ENCODE measurements at places on chromosomes 16 and 17.

GRCh38 chr17:55154101-55154500, 110.7 kb upstream of the HLF start:
- DNase-seq = no peak

GRCh38 chr16:17548825-17549224, 78.1 kb upstream of the XYLT1 start:
- DNase-seq = no peak

DNA sequence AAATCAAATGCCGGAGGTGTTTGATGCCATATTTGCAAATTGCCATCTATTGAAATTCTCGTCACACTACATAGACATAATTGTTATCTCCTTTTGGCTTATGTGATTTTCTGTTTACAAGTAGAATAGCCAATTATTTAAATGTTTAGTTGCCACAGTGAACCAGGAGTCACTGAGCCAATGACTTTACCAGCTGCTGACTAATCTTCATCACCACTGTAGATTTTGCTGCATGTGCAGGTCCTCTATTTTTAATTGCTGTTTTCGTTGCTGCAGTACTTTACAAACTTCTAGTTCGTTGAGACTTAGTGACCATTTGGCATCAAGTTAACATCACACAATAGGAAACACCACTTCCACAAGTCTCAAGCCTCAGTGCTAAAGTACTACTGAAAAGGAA, 22.8 kb downstream of the ABHD15 start:
- no peak for DNase-seq

DNA sequence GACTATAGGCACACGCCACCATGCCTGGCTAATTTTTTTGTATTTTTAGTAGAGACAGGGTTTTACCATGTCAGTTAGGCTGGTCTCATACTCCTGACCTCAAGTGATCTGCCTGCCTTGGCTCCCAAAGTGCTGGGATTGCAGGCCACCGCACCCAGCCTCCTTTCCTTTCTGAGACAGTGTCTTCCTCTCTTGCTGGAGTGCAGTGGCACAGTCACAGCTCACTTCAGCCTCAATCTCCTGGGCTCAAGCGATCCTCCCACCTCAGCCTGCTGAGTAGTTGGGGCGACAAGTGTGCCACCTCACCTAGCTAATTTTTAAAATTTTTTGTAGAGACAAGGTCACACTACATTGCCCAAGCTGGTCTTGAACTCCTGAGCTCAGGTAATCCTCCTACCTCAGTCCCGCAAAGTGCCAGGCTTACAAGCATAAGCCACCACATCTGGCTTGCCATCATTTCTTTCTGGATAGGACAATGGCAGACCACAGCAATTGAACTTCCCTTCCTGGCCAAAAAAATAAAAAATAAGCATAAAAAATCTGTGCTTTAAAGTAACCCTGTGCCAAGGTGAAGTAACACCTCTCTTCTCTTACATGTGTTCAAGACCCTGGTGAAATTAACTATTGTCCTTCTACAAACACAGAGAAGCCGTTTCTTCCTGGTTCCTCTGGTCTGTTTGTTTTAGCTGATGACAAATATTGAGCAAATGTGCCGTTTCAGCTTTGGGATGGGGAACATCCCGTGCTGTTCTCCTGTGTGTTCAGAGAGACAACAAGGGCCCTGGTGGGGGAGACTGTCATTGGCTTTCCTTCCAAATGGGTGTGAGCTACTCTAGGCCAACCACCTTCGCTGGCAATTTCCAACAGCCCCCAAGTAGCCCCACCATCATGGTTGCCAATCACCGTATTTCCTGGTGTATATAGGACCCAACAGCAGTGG, 60.2 kb downstream of the EMP2 start:
- DNase-seq = no peak

GRCh38 chr16:60181536-60181935, 1447.4 kb upstream of the GOT2 start:
- DNase-seq = peak; percentile 86

DNA sequence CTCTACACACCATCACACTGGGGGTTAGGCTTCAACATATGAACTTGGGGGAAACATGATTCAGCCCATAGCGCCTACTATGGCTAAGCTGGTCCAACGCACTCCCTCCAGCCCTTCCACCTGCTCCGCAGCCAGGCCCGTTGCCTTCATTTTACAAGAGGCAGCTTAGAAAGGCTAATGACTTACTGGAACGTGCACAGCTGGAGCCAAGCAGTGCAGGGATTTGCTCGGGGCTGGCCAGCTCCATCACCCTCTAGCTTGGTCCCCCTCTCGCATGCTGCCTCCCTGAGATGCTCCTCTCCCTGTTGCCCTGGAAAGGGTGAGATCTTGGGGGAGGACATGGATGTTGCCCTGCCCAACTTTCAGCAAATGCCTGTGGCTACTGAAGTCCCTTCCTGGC, 2.8 kb upstream of the CACNG1 start:
- no peak for DNase-seq

DNA sequence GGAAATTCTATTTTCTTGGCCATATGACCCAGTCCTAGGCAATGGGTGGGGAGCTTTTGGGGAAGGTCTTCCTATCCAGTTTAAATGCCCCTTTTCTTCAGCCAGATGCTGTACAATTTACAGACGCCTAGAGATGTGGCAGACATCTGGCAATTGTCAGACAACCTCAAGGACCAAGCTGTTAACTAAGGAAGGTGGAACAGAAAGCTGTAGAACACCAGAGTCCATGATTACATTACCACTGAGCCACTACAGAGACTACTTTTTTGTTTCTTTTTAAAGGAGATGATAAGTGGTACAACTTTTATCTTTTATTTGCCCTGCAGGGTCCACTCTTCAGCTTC, 21.1 kb upstream of the CORO6 start:
- DNase-seq = no peak

- no peak for DNase-seq
These were observed 32.4 kb downstream of the ANKFN1 start for GRCh38 chr17:56185491-56186221.

GRCh38 chr17:8954339-8954738, 11.2 kb downstream of the PIK3R5 start:
- DNase-seq = no peak

- DNase-seq = no peak
These were observed 1.6 kb downstream of the HBA1 start for GRCh38 chr16:177981-178667.

GRCh38 chr17:30720013-30720471, 104.5 kb downstream of the CRLF3 start:
- no peak for DNase-seq

DNA sequence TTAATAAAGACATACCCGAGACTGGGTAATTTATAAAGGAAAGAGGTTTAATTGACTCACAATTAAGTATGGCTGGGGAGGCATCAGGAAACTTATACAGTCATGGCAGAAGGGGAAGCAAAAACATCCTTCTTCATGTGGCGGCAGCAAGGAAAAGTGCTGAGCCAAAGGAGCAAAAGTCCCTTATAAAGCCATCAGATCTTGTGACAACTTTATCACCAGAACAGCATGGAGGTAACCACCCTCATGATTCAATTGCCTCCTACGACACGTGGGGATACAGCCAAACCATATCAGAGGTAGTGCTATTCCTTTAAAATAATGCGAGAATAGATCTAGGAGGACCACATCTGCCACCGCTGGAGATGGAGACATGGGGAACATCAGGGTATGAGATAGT, 9.0 kb downstream of the C16orf54 start:
- DNase-seq = no peak

DNA sequence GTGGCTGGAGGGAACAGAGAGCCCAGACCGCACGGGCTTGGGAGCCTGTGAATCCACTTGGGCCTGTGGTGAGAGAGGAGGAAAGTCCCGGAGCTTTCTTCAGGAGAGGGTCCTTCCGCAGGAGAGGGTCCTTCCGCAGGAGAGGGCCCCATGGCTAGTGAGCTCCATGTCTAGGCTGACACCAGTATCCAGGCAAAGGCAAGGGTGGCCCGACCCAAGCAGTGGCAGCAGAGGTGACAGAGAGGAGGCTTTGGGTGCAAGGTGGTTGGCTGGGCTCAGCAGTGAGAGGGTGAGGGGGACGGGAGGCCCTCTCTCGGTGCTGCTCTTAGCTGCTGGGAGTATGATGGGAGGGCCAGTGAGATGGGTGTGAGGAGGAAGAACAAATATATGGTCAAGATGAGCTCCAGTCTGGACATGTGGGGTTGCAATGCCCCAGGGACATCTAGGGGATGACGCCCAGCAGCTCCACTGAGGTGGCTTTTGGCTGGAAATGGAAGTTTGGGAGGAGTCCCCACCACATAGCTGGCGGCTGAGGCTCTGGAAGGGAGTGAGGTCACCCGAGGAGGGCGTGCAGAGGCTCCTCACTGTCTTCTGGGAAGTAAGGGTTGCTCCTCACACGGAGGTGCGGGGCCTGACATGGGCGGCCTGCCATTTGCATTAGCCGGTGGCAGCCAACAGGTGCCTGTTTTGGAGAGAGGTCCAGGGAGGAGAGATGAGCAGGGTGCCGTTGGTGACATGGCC, 2.3 kb upstream of the HSD3B7 start:
- DNase-seq = no peak

DNA sequence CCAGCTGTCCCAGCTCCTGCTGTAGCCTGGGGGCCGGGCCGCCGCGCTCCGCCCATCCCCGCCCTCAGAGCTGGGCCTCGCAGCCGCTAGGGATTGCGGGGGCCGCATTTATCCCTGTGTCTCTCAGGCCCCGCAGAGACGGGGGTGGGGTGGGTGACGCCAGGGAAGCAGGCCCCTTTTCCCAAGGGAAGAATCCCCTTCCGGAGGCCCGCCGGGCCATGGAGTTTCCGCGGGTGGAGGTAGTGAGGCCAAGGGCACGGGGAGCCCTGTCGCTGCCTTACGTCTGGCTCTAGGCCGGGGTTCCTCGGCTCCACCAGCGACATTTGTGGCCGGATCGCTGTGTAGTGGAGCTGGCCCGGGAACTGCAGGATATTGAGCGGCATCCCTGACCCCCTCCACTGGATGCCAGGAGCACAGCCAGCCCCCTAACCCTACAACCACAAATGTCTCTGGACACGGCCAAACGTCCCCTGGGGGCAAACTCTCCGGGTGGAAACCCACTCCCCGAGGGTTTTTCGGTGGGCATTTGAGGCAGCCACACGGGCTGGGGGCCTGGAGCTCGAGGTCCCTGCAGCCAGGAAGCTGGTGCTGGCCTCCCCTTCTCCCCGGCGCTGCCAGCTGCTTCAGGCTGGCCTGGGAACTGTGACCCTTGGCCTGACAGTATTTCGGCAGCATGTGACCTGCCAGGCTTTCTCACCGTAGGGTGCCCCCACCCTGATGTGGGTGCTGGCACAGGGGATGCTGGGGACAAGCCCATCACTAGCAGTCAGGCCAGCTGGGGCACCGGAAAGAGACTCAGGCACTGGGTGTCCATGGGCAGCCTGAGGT, 12.0 kb upstream of the CD300A start:
- no peak for DNase-seq

DNA sequence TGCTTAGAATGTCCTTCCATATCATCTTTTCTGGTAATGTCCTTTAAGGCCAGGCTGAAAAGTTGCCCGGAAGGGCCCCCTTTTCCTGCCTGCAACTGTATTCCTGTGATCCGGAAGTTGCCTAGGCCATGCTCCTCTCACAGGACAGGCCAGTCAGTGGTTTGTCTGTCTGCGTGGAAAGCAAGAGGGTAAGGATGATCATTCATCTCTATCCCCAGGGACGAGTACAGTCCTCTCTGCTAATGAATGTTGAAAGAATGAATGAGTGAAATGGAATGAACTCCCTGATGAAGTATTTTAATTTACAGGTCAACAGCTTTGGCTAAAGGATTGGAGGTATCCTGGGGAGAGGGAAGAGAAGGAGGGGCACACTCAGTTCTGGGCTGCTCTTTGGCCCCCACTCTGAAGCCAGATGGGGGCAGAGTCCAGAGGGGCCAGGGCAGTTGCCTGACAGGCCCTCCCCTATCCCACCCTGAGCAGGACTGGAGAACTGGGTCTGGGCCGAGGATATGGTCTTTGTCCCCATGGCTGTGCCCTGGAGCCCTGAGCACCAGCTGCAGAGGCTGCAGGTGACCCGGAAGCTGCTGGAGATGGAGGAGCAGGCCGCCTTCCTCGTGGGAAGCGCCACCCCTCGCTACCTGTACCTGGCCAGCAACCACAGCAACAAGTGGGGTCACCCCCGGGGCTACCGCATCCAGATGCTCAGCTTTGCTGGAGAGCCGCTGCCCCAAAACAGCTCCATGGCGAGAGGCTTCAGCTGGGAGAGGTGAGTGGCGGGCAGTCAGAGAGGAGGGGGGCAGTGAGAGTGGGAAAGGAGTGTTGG, 3.2 kb downstream of the AOC3 start:
- DNase-seq = no peak

DNA sequence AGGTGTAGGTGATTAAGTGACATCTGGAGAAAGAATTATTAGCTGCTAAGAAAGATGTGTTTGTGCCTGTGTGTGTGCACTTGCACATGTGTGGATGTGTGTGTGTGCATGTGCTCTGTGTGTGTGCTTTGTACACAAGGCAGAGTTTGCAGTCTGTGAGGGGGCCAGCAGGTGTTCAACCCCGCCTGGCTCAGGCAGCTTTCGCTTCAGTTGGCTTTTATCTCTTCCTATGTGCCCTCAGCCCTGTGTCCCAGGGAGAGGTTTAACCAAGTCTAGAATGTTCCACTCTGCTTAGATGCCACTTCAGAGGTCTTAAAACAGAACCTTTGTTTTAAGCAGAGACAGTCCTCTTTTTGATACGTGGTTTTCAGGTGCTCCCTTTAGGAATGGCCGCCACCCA, 58.8 kb downstream of the CDH13 start:
- no peak for DNase-seq

DNA sequence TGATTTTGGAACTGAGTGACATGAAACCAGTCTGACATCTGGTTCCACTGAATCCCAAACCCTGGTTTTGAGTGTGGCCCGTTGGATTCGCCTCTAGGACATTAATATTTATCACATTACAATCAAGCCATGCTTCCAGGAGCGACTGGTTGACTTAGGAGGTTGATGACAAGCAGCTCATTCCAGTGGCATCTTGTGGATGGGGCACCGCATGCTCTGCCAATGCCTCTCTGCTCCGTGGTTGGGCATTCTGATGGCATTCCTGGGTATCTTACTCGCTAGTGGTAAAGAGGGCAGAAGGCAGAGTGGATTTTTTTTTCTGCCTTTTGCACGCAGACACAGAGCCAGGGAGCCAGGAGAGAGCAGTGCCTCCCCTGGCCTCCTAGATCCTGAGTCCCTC, 31.4 kb downstream of the CACNG4 start:
- DNase-seq = no peak

GRCh38 chr16:11682655-11683096, 14.4 kb downstream of the SNN start:
- no peak for DNase-seq

DNA sequence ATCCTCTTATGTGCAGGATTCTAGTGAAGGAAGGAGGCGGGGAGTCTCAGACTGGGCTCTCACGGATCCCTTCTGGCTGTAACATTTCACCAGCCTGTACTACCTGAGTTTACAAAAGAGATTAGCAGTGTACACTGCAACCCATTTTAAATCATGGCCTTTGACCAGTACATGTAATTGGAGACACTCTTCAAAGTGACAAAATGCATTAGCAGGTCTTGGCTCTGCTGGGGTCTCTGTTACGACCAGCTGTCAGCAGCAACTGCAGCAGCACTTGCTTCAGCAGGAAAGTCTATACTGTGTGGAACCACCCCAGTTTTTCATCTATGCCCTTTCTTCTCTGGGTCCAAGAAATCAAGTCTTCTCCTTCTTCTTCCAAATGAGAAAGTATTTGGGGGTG, 322.8 kb upstream of the ASIC2 start:
- DNase-seq = no peak

All from spinal cord (tissue), 10 donors.